ENCODE measurements at places on chromosomes 4 and X.

GRCh38 chr4:7947927-7948326 is 8.3 kb upstream of the AFAP1 start:
- no peak for DNase-seq

DNA sequence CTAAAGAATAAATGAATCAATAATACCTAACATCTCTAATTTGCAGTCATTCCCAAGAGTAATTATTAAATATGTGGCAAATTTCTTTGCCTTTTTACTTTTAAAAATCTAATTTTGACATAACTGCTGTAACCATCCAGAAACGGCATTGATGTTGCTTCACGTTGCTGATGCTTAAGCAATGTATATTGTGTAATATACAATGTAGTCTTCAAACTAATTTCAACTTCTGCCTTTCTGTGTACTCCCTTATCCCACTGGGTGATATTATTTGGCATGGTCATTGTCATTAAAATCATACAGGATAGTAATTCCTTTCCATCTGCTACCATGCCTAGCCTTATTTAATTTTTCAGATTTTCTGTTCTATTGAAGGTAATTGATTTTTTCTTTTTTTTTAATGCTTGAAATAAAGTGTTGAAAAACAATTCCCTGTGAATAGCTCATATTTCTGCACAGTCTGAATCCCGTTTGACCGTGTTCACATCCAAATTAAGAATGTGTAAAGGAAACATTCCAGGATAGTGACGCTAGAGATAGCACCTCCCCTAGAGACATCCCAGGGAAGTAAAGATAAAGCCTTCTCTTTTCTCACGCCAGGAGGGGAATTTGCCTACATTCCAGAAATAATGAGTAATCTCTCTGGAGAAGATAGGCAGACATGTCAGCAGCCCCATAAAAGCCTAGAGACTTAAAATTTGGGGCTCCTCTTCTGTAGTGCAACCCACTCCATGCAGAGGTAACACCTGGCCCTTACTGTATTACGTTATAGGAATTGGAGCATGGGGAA is 8.6 kb downstream of the FAM200B start:
- DNase-seq: no peak

- DNase-seq: no peak
Measured at GRCh38 chrX:1719270-1719669, 104.4 kb downstream of the ASMT start.

DNA sequence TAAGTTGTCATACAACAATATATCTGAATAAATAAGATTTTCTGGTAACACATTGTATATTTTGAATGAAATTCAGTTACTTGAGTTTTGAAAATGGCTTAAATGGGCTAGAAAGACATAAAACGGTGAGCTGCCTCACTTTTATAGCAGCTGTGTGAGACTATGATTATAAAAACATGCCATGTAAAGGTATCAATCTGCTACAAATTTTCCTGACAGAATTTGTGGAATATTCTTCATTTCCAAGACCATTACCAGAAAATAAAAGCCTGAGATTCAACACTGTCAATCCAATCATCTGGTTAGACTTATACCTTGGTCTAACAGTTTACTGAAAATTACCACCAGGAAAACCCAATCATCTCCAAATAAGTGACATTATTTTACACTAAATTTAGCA is 181.1 kb downstream of the SPCS3 start:
- no peak for DNase-seq

DNA sequence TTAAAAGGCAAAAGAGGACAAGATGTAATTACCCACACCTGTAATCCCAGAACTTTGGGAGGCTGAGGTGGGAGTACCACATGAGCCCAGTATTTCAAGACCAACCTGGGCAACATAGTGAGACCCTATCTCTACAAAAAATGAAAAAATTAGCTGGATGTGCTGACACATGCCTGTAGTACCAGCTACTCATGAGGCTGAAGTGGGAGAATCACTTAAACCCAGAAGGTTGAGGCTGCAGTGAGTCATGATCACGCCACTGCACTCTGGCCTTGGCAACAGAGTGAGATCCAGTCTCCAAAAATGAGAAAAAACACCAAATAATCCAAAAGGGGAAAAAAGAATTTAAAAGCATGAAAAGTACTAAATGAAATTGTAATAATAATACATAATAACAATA is 30.8 kb downstream of the NR0B1 start:
- no peak for DNase-seq

- DNase-seq: no peak
Measured at GRCh38 chrX:131918839-131919238, 104.3 kb upstream of the STK26 start.

DNA sequence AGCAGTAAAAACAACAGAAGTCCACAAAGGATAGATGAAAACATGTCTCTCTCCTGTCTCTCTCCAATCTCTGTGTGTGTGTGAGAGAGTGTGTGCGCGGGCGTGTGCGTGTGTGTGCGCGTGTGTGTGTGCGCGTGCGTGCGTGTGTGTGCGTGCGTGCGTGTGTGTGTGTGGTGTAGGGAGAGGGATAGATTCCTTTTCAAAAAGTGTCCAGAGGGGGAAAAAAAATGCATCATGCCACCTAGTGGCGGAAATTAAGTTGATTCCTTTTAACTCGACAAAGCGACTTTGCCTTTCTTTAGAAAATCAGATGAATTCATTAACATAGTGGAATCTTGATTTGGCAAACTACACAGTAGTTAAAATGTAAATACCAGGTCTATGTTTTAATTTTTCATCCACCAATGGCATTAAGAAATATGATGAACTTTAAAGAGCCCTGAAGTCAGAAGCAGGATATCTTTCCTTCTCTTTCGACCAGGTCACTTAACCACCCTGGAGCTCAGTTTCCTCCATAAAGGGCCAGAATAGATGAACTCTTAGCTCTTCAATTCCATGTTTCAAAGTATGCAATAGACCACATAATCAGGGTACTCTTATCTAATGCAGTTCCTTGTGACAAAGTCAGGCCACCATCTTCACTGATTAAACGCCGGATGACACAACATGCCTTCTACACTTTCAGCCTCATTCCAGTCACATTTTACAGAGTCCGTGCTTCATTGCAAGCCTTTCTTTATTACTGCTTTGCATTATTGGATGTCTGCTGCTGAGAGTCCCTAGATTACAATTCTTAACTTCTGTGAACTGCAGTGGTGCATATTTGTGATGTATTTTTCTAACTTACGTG is 162.8 kb downstream of the FBXO8 start:
- DNase-seq: peak; percentile 55

DNA sequence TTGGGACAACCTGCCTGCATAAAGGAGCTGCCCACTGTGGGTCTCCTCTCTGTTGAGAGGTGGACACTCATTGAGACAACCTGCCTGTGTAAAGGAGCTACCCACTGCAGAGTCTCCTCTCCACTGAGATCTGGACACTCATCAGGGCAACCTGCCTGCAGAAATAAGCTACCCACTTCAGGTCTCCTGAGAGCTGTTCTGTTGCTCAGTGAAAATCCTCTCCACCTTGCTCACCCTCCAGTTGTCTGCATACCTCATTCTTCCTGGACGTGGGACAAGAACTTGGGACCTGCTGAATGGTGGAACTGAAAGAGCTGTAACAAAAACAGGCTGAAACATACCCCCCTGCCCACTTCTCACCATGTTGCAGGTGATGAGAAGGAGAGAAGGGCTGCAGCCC is 59.9 kb upstream of the CDKN2AIP start:
- DNase-seq: no peak

DNA sequence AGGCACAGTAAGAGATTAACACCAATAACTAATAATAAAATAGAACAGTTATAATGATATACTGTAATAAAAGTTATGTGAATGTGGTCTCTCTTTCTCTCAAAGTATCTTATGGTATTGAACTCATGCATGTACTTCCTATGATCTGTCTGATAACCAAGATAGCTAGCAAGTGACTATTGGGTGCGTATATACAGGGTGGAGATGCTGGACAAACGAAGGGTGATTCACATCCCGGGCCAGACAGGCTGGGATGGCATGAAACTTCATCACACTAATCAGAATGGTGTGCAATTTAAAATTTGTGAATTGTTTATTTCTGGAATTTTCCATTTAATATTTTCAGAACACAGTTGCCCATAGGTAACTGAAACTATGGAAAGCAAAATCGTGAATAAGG is 96.8 kb downstream of the PHEX start:
- no peak for DNase-seq

DNA sequence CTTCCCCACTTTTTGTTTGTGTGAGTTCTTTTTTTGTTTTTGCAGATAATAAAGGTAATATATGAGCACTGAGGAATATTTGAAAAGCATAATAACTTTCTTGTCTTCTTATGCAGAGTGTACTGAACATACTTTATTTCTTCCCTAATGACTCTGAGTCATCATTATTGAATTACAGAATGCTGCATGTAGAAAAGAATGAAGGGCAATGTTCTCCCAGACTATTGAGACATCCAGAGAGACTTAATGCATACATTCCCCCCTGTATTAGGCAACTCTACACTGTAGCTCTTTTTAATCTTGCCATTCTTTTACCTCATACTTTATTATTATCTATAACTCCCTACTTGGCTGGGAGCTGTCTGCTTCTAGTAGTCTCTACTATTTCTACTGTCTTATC is 240.5 kb upstream of the ANKRD50 start:
- no peak for DNase-seq

DNA sequence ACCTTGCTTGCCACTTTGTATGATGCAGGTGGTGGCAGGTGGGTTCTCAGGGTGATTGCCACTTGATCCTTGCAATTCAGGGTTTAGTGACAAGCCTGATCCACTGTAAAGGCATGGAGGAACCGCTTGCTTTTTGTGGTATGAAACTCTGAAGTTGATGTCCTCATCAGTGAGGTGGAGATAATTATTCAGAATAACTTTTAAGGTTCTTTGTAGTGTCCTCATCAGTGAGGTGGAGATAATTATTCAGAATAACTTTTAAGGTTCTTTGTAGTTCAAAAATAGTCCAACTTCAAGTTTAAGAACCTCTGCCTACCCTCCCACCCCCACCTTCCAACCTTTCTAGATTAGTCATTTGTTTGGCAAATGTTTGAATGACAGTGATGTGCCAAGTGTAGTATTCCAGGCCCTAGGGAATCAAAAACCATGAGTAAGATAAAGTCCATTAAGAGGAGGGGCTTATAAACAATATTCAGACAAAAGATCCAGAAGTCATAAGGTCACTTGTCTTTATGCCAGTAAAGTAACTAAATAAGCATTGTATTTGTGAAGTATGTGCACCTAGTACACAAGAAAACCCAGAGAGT is 51.2 kb downstream of the DCUN1D4 start:
- DNase-seq: no peak

GRCh38 chr4:102503301-102503746 is 2.2 kb downstream of the NFKB1 start:
- DNase-seq: no peak

- DNase-seq: no peak
Measured at GRCh38 chrX:68199062-68199848, 234.0 kb downstream of the OPHN1 start.

DNA sequence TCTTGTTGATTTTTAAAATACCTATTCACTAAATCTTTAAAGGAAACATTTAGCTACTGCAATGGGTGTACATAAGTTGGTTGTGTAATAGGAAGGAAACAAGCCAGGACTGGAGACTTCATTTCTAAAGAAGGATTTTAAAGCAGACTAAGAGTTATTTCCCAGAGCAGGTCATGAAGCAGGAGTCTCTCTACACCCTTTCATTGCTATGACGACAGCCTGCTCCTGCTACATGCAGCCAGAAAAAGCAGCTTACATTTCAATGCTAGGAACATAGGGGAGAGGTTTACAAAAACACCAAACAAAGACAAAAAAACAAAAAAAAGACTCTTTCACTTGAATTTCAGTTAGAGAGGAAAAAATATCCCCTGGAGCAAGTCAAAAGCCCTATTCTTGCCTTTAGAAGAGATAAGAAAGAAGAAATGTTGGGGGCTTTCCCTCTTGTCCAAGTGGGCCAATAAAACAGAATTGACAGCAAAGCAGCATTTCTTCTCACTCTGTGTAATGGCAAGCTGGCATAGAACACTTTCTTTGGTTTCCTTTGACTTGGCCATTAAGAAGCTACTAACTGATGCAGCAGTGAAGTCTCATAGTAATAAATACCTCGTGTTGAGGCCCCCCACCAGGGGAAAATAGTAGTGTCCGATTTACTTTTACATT is 3.4 kb downstream of the SPARCL1 start:
- no peak for DNase-seq

DNA sequence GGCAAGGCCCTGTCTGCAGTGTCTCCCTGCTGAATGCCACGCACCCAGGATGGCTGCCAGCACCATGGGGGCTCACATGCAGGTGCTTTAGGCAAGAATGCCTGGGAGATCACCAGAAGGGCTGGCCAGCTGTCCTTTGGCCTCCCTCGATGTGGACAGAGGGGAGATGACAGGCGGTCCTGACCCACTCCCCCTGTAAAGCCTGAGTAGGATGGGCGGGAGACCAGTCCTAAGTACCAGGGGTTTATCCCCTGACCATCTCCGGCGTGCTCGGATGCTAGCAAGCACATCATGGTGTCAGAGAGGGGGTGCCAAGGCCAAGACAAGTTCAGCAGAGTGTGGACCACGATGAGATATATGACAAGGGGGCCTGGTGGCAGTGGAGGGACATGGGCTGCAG is 5.3 kb downstream of the PDZD4 start:
- no peak for DNase-seq

GRCh38 chrX:130108647-130109428 is 1.5 kb downstream of the ELF4 start:
- no peak for DNase-seq

GRCh38 chrX:129641469-129641868 is 13.3 kb downstream of the APLN start:
- no peak for DNase-seq

- no peak for DNase-seq
Measured at GRCh38 chr4:124018383-124019317, 622.1 kb downstream of the SPRY1 start.

- DNase-seq: no peak
Measured at GRCh38 chr4:107541511-107541910, 178.5 kb downstream of the PAPSS1 start.

DNA sequence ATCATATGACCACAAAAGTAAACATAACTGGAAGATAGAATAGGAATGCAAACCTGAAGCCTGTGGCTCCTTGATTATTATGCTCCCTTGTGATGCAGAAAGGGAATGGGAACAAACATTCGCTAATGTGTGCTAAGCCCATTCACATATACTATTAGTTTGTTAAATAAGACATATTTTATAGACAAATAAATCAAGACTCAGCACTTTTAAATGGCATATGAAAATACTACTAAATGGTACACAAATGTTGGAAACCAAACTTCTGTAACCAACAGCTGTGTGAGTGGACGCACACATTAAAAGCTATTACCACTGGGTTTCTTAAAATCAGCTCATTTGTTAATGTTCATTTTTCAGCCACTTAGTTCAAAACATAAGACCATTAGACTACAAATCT is 96.0 kb downstream of the CBR4 start:
- no peak for DNase-seq

DNA sequence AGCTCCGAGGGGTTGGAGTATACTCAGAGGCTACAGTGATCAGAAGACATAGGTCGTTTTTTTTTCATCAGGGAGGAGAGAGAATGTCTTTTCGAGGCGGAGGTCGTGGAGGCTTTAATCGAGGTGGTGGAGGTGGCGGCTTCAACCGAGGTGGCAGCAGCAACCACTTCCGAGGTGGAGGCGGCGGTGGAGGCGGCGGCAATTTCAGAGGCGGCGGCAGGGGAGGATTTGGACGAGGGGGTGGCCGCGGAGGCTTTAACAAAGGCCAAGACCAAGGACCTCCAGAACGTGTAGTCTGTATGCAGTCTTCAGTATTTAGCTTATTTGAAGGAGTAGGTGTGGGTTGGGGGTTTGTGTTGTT is 500 bp downstream of the GAR1 start:
- DNase-seq: no peak

All from left renal pelvis (tissue), 4 donors.